Activated CD8-positive, alpha-beta T cell treated with anti-CD3 and anti-CD28 coated beads for 36 hours (primary cell): ENCODE measurements at places on chromosomes 1 and 21. TPM values are rescaled to one million over a fixed set of nuclear protein-coding genes. Genes with fewer than 3 reads are reported as not detected.

The ARTN gene
- 0.68 TPM for total RNA-seq

The WNT3A gene
- not detected for total RNA-seq

The HLX gene
- not detected for total RNA-seq

The OLIG1 gene
- total RNA-seq = 0.61 TPM

DNA sequence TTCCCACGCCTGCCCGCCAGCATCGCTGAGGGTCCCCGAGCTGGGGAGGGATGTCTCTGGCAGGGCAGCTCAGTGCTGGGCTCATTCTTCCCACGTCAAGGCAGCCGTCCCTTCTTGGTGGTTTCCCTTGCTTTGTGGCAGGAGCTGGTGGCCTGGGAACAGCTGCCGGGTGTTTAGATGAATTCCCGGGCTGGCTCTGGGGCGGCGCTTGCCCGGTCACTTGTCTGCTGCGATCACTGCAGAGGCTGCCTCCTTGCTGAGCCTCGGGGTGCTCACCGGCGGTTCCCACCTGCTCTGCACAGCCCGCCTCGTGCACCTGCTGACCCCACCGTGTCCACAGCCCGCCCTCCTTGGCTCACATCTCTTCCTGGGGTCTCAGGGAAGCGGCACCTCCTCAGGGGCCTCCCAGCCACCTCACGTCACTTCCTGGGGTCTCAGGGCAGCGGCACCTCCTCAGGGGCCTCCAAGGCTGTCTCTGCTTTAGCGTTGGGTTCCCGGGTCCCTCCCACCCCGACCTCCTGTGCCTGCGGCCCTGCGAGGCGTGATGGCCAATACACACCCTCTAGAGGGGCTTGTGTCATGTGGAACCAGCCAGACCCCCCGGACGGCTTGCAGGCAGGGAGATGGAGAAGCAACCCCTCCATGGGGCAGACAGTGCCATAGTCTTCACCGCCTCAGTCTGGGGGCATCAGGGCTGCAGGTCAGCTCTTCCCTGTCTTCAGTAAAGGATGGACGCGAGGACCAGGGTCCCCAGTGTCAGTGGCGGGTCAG, 13.5 kb downstream of the COL18A1 start:
- no peak for DNase-seq
- H3K36me3 ChIP-seq = no peaks in the 10 kb centered on the region
- H3K4me1 ChIP-seq = no peaks in the 10 kb centered on the region
- peaks cover 1% of the 10 kb centered on the region for H3K27me3 ChIP-seq
- H3K27ac ChIP-seq = no peak overlapping the region

GRCh38 chr21:21712748-21713520, 714.7 kb downstream of the NCAM2 start:
- no peaks in the 10 kb centered on the region for H3K27me3 ChIP-seq
- H3K27ac ChIP-seq = no peak overlapping the region
- no peak overlapping the region for H3K4me3 ChIP-seq
- no peaks in the 10 kb centered on the region for H3K36me3 ChIP-seq

- DNase-seq = no peak
- H3K4me3 ChIP-seq = no peak overlapping the region
- no peaks in the 10 kb centered on the region for H3K4me1 ChIP-seq
- H3K36me3 ChIP-seq = no peaks in the 10 kb centered on the region
- no peaks in the 10 kb centered on the region for H3K27me3 ChIP-seq
These were observed 397.9 kb downstream of the BRINP2 start for GRCh38 chr1:177568622-177569021.

DNA sequence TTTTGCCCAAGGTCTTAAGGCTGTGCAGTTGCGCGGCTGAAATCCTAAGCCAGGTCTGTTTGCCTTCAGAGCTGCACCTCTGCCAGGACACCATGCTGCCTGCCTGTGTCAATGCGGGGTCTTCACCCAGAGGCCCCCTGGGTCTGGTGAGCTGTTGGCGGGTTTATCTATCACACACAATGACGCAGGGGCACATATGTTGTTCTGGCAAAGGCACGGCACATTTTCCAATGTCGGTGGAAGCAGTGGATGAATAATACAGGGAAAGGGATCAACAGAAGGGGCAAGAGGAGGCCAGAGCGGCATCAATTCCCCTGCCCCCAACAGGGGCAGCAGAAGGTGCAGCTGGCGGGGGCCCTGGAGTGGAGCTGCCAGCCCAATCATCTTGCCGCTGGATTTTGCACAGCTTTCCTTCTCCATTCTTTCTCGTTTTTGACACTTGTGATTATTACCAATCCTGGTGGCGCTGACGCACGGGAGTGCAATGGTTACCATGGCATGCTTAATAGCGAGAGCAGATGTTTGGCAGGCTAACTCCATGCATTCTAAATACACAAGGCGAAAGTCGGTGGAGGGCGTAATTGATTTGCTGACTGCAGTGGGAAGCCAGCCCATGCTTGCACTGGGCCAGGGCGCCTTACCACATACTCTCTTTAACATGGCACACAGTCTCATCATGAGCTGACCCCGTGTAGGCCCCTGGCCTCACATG, 45.8 kb upstream of the CYP2J2 start:
- H3K36me3 ChIP-seq = no peaks in the 10 kb centered on the region
- H3K27ac ChIP-seq = no peak overlapping the region

- no peak overlapping the region for H3K4me3 ChIP-seq
- peaks cover 54% of the 10 kb centered on the region for H3K4me1 ChIP-seq
- peaks cover 13% of the 10 kb centered on the region for H3K36me3 ChIP-seq
- DNase-seq = peak; percentile 36
- no peak overlapping the region for H3K27ac ChIP-seq
These were observed 1.2 kb downstream of the BCL9 start for GRCh38 chr1:147542569-147542897.

GRCh38 chr1:116971965-116972673, 29.4 kb upstream of the CD101 start:
- peaks cover 6% of the 10 kb centered on the region for H3K36me3 ChIP-seq
- H3K4me3 ChIP-seq = no peak overlapping the region
- no peak overlapping the region for H3K27ac ChIP-seq
- no peaks in the 10 kb centered on the region for H3K4me1 ChIP-seq
- peaks cover 1% of the 10 kb centered on the region for H3K27me3 ChIP-seq
- no peak for DNase-seq
